WTC11 (cell line): ENCODE measurements at places on chromosomes 5 and 9. TPM values are rescaled to one million over a fixed set of nuclear protein-coding genes. Genes with fewer than 3 reads are reported as not detected.

- peak; percentile 35 for DNase-seq
These were observed 15.8 kb upstream of the TRAF1 start for GRCh38 chr9:120942186-120943001.

- no peak for DNase-seq
These were observed 13.3 kb downstream of the DCANP1 start for GRCh38 chr5:135433681-135434426.

DNA sequence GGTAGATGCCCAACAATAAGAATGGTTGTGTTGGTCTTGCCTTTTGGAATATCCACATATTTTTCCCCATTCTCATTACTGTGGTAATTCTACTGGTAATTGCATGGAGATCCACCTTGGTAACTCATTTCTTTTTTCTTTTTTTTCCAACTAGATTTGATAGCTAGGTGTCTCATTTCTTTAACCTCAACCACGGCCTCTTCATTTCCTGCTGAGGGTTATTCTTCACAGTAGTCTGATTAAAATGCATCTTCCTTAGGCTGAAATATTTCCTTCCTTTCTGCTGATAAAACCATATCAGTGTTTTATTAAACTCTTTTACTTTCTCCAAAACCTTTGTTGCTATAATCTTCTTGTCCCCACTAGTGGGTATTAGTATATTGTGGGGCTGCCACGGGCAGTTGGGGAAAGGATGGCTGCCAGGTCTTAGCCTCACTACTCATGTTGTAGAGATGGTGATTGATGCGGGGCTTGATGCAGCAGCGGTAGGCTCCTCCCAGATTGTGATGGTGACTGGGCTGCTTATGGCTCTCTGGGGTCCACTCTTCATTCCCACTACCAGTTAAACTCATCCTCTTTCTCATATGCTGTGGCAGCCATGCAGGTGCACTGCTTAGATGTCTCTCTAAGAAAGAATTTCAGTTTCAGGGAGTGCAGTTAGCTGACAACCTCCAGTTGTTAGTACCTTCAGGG lies 35.9 kb downstream of the KIF2A start:
- no peak for DNase-seq

- DNase-seq: no peak
These were observed 52.0 kb downstream of the CEMIP2 start for GRCh38 chr9:71716138-71716909.

GRCh38 chr5:16603295-16603694 lies 13.5 kb downstream of the RETREG1 start:
- no peak for DNase-seq

DNA sequence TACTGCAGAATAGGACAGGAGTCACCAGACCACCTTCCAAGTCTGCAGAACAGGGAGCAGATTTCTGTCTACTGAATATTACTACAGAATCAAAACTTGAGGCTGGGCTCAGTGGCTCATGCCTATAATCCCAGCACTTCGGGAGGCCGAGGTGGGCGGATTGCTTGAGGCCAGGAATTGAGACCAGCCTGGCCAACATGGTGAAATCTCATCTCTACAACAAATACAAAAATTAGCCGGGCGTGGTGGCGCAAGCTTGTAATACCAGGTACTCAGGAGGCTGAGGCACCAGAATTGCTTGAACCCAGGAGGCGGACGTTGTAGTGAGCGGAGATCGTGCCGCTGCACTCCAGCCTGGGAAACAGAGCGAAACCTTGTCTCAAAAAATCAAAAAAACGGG lies 710.8 kb upstream of the WWC1 start:
- no peak for DNase-seq

DNA sequence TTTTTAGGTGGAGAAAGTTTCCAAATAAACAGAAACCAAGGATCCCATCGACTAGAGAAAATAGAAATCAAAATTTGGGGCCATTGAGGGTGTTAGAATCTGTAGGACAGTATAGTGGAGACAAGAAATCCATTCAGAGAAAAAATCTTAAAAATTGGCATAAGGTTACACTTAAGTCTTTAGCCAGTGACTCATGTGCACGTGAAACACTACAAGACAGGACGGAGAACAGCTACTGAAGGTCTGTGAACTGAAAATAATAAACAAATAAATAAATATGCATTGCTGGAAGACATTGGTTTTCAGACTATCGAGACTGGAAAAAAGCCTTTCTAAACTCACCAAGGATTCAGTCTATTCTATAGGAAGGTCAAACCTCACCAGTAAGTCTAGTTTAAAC lies 1955.5 kb downstream of the MAT2B start:
- DNase-seq: no peak

Gene FAM151B
- 0.48 to 0.94 TPM (median 0.62 TPM) in 3 replicates for total RNA-seq

DNA sequence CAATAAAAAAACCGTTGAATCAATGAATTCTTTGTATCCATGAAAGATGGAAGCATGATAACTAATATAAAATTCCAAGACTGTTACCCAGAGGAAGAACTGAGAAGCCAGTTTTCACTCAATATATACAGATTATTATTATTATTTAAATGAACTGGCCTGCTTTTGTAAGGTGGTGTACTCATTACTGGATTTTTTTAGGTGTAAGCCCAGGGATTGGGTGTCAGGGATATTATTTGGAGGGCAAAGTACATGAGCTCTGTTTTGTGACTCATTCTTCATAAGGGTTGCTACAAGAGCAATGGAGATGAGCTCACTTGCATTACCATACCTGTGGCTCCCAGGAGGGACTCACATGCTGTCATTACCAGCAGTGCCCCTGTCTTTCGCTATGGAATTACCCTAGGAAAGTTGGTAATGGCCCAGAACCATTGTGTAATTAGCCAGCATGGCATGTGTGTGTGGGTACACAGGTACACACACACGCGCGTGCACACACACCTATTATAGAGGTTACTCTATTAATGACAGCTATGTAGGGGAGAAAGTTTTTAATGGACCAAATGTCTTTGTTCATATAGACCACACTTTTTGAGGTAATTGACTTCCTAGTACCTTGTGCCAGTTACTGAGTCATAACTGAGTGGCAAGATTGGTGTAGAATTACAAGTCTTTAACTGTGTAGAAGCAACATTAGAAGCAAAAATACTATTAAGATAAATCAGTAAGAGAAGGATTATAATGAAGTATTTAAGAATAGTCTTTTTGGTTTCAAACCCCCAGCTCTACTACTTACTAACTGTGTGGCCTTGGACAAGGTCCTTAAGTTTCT lies 143.4 kb downstream of the GDNF start:
- DNase-seq: no peak

Gene SLC6A7
- 0.04 TPM in 1 of 3 replicates, not detected in the others for total RNA-seq

DNA sequence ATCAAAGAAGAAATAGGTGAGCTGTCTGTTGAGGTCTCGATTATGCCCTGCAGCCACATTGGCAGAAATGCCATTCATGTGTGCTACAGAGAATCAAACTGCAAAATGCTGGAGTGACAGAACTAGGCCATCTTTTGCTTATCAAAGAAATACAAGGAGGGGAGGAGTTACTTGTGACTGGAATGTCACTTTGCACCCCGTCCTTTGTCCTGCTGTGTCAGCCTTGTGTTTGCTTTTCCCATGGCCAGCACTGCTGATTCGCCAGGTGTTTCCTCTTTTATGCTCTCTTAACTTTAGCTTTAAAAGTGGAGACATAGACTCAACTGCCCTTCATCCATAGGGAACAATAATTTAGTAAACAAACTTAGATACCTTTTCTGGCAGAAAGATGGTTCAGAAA lies 54.3 kb downstream of the SLC46A2 start:
- no peak for DNase-seq

Gene CCL27
- 0.68 to 1.0 TPM (median 0.89 TPM) in 3 replicates for total RNA-seq

DNA sequence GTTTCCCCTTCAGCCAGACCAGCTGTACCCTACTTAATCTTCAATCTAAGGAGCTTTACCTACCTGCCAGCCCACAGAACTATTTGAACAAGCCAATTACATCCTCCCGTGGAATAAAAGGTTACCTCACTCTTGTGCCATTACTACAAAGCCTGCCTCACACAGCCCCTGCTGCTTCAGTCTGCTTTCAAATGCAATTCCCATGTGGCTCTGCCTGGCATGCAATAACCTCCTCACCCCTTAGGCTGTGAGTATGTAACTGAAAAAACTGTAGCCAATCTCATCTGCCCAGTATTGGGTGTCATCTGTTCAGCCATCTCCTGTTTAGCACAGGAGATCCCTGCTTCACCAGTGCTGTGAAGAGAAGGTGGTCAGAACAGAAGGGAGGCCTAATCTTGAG lies 6.1 kb upstream of the GCNT1 start:
- DNase-seq: no peak

DNA sequence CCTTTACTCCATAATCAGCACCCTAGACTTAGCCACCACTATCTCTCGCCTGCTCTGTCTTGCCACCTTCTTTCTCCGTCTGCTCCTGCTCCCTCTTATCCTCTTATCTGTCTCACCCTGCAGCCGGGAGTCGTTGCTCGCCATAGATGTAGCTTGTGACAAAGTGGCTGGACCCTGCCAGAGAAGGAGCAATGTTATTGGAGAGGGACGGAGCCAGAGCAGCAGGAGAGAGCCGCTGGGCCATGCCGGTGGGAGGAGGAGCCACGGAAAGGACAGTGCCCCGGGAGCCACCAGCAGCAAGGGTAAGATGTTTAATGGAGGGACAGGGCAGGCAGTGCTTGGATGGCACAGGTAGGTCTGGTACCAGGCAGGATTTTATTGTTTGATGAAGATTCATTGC lies 137.3 kb downstream of the SEC61B start:
- no peak for DNase-seq

DNA sequence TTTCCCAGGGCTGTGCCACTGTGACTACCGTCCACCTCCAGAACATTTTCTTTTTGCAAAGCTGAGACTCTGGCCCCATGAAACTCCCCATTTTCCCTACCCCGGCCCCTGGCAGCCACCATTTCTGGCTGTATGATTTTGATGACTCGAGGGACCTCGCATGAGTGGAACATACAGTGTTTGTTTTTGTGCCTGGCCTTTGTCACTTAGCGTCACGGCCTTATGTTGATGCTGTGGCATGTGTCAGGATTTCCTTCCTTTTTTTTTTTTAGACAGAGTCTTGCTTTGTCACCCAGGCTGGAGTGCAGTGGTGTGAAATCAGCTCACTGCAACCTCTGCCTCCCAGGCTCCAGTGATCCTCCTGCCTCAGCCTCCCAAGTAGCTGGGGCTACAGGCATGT lies 42.7 kb downstream of the ASS1 start:
- no peak for DNase-seq

Gene GRXCR2
- total RNA-seq: not detected in 3 replicates

Gene OR2Y1
- total RNA-seq: not detected in 3 replicates

- DNase-seq: no peak
These were observed 426.7 kb downstream of the CDK5RAP2 start for GRCh38 chr9:120153258-120153657.
